ENCODE measurements at places on chromosomes 11 and 22.
A peak's percentile ranks its signal among the peaks of the same experiment; 100 is the strongest.

GRCh38 chr11:66267039-66267378, 1.4 kb upstream of the RAB1B start:
- no peak for DNase-seq

DNA sequence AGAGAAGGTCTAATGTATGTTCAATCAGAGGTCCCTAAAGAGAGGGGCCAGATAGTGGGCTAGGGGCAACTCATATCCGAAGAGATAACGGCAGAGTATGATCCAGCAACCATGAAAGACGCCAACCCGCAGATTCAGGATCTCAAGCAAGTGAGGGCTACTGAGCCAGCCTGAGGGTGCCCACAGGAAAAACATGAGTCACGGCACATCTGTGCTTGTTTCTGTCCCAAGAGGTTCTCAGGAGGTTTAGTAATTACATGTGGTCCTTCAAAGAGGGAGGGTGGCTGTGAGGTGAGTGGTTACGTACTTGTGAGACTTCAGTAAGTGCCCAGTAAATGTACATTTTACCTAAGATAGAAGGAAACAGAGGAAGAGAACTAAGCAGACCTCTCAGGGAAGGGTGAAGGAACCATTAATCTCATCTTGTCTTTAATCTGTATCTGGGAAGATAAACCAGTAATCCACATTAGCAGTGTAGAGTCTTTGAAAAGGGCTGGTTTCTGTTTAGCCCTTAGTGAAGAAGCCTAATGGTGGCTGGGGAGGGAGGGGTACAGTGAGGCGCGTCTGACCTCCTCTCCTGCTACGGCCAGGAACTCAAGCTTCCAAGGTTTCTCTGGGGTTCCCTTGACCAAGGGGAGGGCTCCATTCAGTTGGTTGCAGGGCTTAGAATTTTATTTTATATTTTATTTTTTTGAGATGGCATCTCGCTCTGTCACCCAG, 10.2 kb downstream of the SIRT3 start:
- no peak for DNase-seq

GRCh38 chr11:3074912-3075589, 17.8 kb upstream of the CARS1 start:
- DNase-seq, result peak; percentile 1

- DNase-seq, result no peak
These were observed 42.2 kb upstream of the GCAT start for GRCh38 chr22:37765498-37765897.

DNA sequence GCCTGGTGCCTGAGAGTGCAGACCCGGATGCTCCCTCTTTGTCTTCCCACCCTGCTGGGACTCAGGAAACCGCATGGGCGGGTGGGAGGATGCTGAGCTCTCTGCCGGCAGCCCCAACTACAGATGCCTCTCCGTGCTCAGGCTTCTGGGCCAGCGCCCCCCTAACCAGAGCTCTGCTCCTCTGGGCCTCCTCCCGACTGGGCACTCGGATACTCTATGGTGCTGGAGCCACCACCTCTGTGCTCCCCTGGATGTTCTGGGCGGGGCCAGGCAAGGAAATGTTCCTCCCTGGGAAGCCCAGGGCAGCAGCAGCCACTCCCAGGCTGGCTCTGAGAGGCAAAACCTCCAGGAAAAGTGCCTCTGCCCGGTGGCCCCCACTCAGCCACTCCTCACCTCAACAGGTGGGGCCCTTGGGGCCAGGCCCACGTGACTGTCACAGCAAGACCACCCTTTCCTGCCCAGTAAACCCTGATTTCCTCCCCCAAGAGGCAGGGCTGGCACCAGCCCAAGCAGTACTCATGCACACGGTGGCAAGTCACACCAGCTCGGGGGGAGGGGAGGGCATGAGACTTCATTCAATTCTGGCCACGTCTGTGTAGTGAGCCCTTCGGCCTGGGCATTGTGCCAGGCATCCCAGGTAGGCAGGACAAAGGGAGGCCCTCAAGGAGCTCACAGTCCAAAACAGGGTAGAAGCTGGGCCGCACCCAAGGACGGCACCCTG, 54.7 kb upstream of the TCF20 start:
- DNase-seq, result no peak

Measured in suppressor macrophage (primary cell).